Cardiac ventricle fibroblast (primary cell): ENCODE measurements at places on chromosomes 6 and 20. TPM values are rescaled to one million over a fixed set of nuclear protein-coding genes. Genes with fewer than 3 reads are reported as not detected.

SYTL3 gene
- 0.15 and 0.37 TPM in 2 replicates for total RNA-seq

CST5 gene
- not detected in 2 replicates for total RNA-seq

COL20A1 gene
- total RNA-seq = not detected in 2 replicates

FAM83C gene
- total RNA-seq = not detected in 2 replicates

COL9A1 gene
- total RNA-seq = not detected in 2 replicates

RBCK1 gene
- total RNA-seq = 100 and 101 TPM in 2 replicates

MEP1A gene
- total RNA-seq = not detected in 2 replicates

WDR27 gene
- total RNA-seq = 8.1 and 8.5 TPM in 2 replicates

OR2H2 gene
- total RNA-seq = not detected in 2 replicates

TUBB2B gene
- not detected in 2 replicates for total RNA-seq

SIM1 gene
- not detected in 2 replicates for total RNA-seq

ID4 gene
- total RNA-seq = 7.7 and 8.6 TPM in 2 replicates

SLC32A1 gene
- not detected in 2 replicates for total RNA-seq

CLPSL1 gene
- not detected in 2 replicates for total RNA-seq

MCCD1 gene
- not detected in 2 replicates for total RNA-seq

GSTA1 gene
- total RNA-seq = not detected in 2 replicates

CAGE1 gene
- not detected in 2 replicates for total RNA-seq

ZNF831 gene
- total RNA-seq = not detected in 2 replicates

GSTA2 gene
- total RNA-seq = not detected in 2 replicates

CST2 gene
- not detected in 2 replicates for total RNA-seq

BPIFB1 gene
- total RNA-seq = 0.50 TPM in 1 of 2 replicates, not detected in the other

UNC5CL gene
- not detected in 2 replicates for total RNA-seq

THEMIS gene
- not detected in 2 replicates for total RNA-seq

C6orf163 gene
- 0.44 and 0.68 TPM in 2 replicates for total RNA-seq

TRPC4AP gene
- total RNA-seq = 81.1 and 81.9 TPM in 2 replicates

PRDM13 gene
- total RNA-seq = not detected in 2 replicates

SLC39A7 gene
- 133 and 143 TPM in 2 replicates for total RNA-seq

NRSN1 gene
- not detected in 2 replicates for total RNA-seq

RNF217 gene
- 8.5 and 8.9 TPM in 2 replicates for total RNA-seq

ROS1 gene
- total RNA-seq = 0.24 TPM in 1 of 2 replicates, not detected in the other

GLP1R gene
- total RNA-seq = not detected in 2 replicates

PNPLA1 gene
- not detected in 2 replicates for total RNA-seq

DUSP15 gene
- total RNA-seq = 0.34 TPM in 1 of 2 replicates, not detected in the other

ACTR5 gene
- total RNA-seq = 4.1 and 4.5 TPM in 2 replicates

COL19A1 gene
- total RNA-seq = not detected in 2 replicates

HSPA1L gene
- 0.62 and 1.7 TPM in 2 replicates for total RNA-seq

ZNF341 gene
- total RNA-seq = 1.4 TPM in 2 replicates

OPRM1 gene
- total RNA-seq = not detected in 2 replicates

SMOC2 gene
- total RNA-seq = 1.5 and 2.9 TPM in 2 replicates

HIVEP2 gene
- 9.3 and 9.8 TPM in 2 replicates for total RNA-seq

RIPOR3 gene
- total RNA-seq = 1.8 and 2.5 TPM in 2 replicates

DDO gene
- 0.39 and 0.44 TPM in 2 replicates for total RNA-seq

C6orf141 gene
- 2.2 TPM in 1 of 2 replicates, not detected in the other for total RNA-seq

NAPB gene
- 4.2 and 6.4 TPM in 2 replicates for total RNA-seq

SULF2 gene
- total RNA-seq = 16.9 and 30.5 TPM in 2 replicates

CD83 gene
- total RNA-seq = 0.56 and 2.1 TPM in 2 replicates

DEFB114 gene
- total RNA-seq = not detected in 2 replicates

REM1 gene
- 0.44 and 1.2 TPM in 2 replicates for total RNA-seq
